ENCODE measurements at places on chromosomes 5 and 9.

- DNase-seq: no peak
Measured at GRCh38 chr9:80561526-80561925, 989.8 kb downstream of the TLE4 start.

- DNase-seq: no peak
Measured at GRCh38 chr5:124417196-124417595, 329.2 kb downstream of the ZNF608 start.

GRCh38 chr5:121719255-121719654, 132.4 kb upstream of the FTMT start:
- DNase-seq: no peak

GRCh38 chr9:36037549-36038122, 923 bp downstream of the RECK start:
- DNase-seq: no peak

DNA sequence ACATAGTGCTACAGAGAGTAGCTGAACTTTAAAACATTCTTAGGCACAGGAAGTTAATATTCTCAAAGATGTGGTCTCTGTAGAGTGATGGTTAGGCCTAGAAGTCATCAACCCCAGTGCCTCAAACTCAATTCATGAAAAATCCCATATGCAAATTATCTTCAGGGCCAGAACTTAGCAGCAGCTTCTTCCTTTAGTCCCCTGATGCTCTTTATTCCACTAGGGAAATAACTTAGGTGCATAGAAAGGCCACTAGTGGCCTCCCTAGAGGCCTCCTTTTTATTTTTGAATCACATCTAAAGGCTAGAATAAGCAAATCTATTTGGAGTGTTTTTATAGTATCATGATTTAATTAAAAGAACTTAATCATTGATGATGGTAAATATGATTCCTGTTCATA, 88.3 kb downstream of the GIN1 start:
- no peak for DNase-seq

GRCh38 chr5:42434047-42434724, 10.9 kb downstream of the GHR start:
- DNase-seq: no peak

DNA sequence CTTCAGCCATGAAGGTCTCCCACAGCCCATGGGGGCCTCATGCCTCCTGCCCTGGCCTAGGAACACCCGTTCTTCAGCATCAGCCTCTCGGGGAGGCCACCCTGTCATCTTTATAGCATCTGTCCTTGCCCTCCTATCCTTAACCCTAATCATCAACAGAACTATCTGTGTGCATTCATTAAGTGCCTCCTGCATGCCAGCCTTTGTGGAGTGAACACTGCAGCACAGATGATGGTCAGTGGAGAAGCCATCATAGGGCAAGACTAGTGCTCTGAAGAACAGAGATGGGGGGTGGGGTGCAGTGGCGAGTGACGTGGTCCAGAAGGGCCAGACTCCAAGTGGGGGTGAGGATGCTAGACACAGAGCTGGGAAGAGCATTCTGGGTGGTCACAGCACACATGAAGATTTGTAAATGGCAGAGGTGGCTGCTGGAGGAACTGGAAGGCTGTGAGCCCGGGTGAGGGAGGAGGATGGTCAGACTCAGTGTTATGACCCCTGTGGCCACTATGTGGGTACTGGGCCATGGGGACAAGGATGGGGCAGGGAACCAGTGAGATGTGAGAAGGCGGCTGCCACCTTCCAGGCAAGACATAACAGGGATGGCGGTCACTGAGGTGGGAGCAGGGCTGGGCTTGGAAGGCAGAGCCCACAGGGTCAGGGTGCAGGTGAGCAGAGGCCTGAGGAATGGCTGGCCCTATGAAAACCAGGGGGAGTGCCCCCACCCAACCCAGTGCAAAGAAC, 3.6 kb upstream of the CARD19 start:
- no peak for DNase-seq

DNA sequence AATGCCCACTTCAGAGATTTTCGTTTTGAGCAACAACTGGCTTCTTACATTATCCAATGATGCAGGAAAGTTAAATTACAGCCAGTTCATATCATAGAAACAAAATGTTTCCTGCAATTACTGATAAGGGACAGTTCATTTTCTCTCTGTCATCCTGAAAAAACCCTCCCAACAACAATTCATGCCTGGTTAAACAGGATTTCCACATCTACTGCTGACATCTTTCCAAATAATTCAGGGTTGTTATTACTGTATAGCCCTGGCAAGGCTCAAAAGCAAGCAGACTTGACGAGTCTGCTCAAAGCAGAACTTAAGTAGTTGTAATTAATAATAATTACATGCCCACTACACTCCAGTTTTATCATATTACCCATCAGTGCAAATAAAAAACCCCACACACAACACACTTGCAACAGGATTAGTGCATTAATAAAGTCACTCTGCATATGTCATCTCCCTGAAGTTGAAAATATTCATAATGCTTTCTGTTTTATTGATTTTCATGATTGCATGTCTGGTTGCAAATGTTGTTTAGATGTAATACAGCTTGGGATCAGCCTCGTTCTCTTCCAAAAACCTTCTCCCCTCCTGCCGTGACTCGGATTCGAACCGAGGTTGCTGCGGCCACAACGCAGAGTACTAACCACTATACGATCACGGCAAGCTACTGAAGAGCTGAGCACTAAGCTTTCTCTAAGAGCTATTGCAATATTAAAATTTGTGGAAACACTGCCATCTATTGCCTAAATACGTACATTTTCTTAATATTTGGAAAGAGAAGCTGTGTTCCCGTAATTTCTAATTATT, 119.6 kb upstream of the NFIB start:
- DNase-seq: no peak

GRCh38 chr5:95035891-95036685, 248.8 kb downstream of the MCTP1 start:
- no peak for DNase-seq

GRCh38 chr5:95725071-95725820, 5.9 kb upstream of the RHOBTB3 start:
- no peak for DNase-seq

GRCh38 chr9:78215706-78216105, 20.2 kb upstream of the CEP78 start:
- no peak for DNase-seq

GRCh38 chr5:65647941-65648340, 23.1 kb downstream of the SHLD3 start:
- DNase-seq: no peak

GRCh38 chr9:27475057-27475595, 49.0 kb upstream of the IFNK start:
- no peak for DNase-seq

DNA sequence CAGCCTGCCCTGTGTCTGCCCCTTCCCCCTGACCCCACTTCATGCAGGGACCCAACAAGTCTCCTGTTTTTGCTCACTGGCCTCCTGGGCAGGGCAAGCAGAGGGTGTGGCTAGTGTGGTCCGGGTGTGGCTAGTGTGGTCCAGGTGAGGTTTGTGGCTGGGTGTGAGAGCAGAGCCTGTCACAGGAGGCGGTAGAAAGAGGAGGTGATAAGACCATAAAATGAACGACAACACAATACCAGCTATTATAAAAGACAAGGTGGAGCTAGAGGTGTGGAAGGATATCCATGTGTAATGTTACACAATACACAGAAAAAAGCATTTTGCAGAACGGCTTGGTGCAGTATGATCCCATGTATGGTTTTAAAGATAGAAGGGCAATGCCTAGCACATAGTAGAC, 23.3 kb downstream of the SPRY4 start:
- no peak for DNase-seq

DNA sequence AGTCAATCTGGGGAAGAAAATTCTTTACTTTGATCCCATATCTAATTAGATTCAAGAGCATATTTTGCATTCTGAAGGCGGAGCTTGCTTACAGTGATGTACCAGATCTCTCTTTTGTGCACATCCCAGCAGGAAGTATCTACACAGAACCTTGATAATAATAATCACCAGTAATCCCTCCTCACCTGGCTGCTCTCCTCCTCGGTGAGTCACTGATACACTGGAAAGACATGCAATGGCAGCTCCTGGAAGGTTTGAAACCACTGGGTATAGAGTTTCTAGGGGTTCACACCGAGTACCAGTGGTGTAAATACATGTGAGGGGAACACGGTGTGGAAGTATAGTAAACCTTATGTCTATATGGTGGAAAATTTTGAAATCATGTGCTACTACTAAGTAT, 205.5 kb upstream of the TARS1 start:
- no peak for DNase-seq

DNA sequence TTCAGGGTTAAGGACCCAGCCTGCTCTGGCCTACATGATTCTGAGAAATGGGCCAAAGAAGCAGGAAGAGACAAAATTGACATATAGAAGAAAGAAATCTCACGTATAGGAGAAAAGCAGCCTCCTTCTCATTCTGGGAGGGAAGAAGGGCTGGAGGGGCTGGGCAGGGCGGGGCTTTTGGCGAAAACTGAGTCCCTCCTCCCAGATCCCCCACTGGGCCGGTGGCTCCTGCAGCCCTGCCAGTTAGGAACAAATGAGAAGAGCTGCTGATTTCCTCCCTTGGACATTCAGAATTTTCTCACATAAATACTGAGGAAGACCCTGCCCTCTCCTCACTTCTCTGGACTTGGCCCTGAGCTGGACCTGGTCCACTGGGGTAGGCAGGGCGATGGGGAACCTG, at the start of gene WNT8A:
TSS of gene WNT8A (plus strand) at position 332 of the 400 bp plus-strand sequence. CDS start 95 bp downstream, outside the sequence.
- DNase-seq: no peak

DNA sequence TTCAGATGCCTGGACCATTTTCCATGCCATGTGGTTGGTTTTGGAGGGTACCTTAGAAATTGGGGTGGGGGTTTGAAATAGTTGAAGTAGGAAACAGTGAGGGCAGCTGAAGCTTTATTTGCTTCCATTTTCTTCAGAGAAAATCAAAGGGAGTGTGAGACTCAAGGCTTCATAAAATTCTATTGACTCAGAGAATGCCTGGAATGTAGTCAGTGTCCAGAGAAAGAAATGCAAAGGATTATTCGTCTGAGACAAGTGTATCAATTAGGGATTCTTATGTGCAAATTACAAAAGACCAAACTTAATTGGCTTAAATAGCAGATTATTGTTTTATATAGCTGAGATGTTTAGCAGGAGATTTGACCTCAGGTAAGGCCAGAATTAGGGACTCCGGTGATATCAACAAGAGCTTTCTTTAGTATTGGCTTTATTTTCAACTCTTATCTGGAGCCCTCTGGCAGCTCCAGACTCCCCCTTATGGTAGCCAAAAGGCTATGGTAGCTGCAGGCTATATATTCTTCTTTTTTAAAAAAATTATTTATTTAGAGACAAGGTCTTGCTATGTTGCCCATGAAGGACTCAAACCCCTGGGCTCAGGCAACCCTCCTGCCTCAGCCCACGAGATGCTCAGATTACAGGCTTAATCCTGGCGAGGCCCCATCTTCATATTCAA, 38.9 kb downstream of the PTTG1 start:
- no peak for DNase-seq

DNA sequence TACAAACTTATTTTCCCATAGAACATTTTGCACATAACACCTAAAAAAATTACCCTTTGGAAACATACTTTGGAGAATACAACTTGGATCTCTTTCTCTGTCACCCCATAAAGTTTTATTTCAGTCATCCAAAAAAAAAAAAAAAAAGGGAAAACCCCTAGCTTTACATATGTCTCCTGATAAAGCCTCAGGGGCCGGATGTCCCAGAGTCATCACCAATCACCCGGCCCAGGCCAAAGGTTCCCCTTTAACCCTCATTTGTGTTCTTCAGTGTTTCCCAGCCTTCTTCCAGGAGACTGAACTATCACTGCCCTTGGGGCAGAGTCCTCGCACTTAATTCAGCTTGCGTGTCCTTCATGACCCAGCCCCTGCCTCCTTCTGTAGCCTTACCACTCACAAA, 28.8 kb downstream of the ANXA6 start:
- no peak for DNase-seq

All from activated CD4-positive, alpha-beta T cell treated with anti-CD3 and anti-CD28 coated beads, Interleukin-2, amount 50 U/mL, for 48 hours (primary cell).